Type B pancreatic cell (in vitro differentiated cells): ENCODE measurements at places on chromosomes 1 and 21.

GRCh38 chr1:223075834-223076233 lies 67.2 kb downstream of the TLR5 start:
- no peak overlapping the region for H3K27ac ChIP-seq
- DNase-seq: no peak
- peaks cover 7% of the 10 kb centered on the region for H3K4me1 ChIP-seq
- peaks cover 12% of the 10 kb centered on the region for H3K27me3 ChIP-seq
- no peaks in the 10 kb centered on the region for H3K36me3 ChIP-seq

GRCh38 chr1:56385314-56385713 lies 194.0 kb downstream of the PLPP3 start:
- peaks cover 12% of the 10 kb centered on the region for H3K4me1 ChIP-seq
- H3K27me3 ChIP-seq: no peaks in the 10 kb centered on the region
- no peak overlapping the region for H3K4me3 ChIP-seq
- no peak for DNase-seq

DNA sequence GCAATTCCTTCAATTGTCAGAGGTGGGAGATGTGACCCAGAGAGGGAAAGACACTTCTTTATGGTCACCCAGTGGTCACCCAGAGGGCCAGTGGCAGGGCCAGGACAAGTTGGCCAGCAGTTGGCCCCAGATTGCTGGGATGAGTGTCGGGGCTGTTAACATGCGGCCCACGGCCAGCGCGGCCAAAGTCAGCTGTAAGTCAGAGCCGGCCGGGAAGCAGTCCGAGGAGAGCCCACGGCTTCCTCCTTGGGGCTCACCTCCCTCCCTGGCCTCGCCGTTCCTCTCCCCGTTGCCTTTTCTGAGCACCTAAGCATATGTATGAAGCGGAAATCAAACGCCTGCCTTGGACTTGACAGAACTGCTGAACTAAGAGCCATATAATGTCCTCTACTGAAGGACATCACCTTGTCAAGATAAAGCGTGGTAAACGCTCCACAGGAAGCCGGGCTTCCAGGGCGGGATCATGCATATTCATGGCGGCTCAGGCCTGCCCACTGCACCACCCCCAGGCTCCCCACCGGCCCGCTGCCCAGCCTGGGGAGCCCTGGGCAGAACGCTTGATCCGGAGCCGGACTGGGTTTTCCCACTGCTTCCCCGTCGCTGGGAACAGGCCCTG lies 245.4 kb upstream of the POU3F1 start:
- no peaks in the 10 kb centered on the region for H3K36me3 ChIP-seq
- H3K27me3 ChIP-seq: peaks cover 66% of the 10 kb centered on the region
- no peak for DNase-seq
- no peak overlapping the region for H3K4me3 ChIP-seq
- H3K27ac ChIP-seq: no peak overlapping the region

- H3K36me3 ChIP-seq: peaks cover 51% of the 10 kb centered on the region
- H3K4me1 ChIP-seq: peaks cover 70% of the 10 kb centered on the region
- no peaks in the 10 kb centered on the region for H3K27me3 ChIP-seq
These were observed 2.4 kb downstream of the SSBP3 start for GRCh38 chr1:54403808-54404261.

- no peak overlapping the region for H3K27ac ChIP-seq
- H3K36me3 ChIP-seq: no peaks in the 10 kb centered on the region
- H3K27me3 ChIP-seq: no peaks in the 10 kb centered on the region
- H3K4me1 ChIP-seq: peaks cover 14% of the 10 kb centered on the region
These were observed 25.6 kb downstream of the PODN start for GRCh38 chr1:53087332-53088285.

DNA sequence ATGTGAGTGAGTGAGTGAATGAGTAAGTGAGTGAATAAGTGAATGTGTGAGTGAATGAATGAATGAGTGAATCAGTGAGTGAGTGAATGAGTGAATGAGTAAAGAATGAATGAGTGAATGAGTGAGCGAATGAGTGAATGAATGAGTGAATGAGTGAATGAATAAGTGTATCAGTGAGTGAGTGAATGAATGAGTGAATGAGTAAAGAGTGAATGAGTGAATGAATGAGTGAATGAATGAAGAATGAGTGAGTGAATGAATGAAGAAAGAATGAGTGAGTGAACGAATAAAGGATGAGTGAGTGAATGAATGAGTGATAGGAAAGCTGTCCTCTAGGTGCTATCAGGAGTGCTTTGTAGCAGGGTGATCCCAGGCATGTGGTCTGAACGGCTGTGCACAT lies 35.7 kb downstream of the CFAP74 start:
- no peaks in the 10 kb centered on the region for H3K4me1 ChIP-seq
- no peak overlapping the region for H3K27ac ChIP-seq
- no peaks in the 10 kb centered on the region for H3K36me3 ChIP-seq
- peaks cover 3% of the 10 kb centered on the region for H3K27me3 ChIP-seq
- H3K4me3 ChIP-seq: no peak overlapping the region
